Upper lobe of right lung (tissue), 1 donor: ENCODE measurements at places on chromosomes 12 and 14. TPM values are rescaled to one million over a fixed set of nuclear protein-coding genes. Genes with fewer than 3 reads are reported as not detected.

GRCh38 chr14:37663498-37663897 lies 68.1 kb downstream of the TTC6 start:
- no peak for DNase-seq
- no peaks in the 10 kb centered on the region for H3K27me3 ChIP-seq
- H3K27ac ChIP-seq = no peak overlapping the region
- no peak overlapping the region for H3K4me3 ChIP-seq

DNA sequence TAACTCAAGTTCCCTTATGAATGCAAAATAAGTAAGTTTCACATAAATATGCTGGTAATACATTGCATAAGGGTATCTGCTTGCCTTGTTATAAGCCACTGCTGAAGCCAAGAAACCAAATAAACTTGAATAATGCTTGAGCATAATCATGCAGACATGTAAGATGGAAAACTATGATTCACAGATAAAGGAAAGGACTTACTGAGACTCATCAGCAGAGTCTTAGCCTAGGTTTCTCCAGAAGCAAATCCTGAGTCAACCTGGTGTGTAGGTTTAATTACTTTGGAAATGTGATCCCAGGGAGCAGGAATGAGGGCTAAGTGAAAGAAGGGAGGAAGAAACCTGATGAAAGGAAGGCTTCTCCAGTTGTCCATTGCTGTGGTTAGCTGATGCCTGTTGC lies 107.7 kb upstream of the BTG1 start:
- no peak overlapping the region for H3K4me3 ChIP-seq
- DNase-seq = no peak
- no peaks in the 10 kb centered on the region for H3K4me1 ChIP-seq
- H3K36me3 ChIP-seq = no peaks in the 10 kb centered on the region

DNA sequence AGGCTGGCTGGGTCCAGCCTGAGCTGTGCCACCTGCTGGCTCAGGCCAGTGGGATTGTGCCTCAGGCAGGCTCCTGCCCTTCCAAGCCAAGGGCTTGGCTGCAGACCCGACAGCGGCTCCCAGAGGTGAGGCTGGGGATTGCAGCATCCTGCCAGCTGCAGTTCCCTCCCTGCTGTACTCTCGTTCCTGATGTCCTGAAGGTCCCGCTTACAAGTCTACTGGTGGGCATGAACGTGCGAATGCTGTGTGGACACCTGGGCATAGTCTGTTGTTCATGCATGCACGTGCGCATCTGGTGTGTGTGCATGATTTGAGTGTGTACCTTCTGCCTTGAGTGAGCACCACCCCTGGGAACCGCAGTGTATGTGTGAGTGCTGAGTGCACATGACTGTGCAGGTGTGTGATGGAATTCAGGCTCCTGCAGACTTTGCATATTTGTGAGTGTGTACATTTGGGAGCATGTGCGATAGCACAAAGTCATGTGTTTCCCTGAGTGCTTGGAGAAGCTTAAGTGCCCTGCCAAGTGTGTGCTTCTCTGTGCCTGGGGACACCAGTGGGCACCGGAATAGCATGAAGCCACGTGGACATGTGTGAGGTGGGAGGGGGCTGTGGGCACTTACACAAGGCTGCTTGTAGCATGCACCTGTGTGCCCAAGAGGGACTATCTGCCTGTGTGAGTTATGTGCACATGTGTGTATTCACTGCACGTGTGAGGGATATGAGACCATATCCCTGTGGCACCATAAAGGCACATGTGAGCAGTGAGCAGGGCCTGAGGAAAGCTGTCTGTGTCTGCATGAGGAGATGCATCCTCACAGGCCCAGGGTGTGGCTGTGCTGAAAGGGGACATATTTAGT lies 19.3 kb upstream of the KRT7 start:
- H3K4me3 ChIP-seq = no peak overlapping the region
- no peaks in the 10 kb centered on the region for H3K27me3 ChIP-seq
- peak; percentile 91 for DNase-seq

GRCh38 chr14:55938249-55938791 lies 179.9 kb upstream of the PELI2 start:
- no peaks in the 10 kb centered on the region for H3K4me1 ChIP-seq
- no peak overlapping the region for H3K27ac ChIP-seq
- H3K4me3 ChIP-seq = no peak overlapping the region
- no peaks in the 10 kb centered on the region for H3K36me3 ChIP-seq

DNA sequence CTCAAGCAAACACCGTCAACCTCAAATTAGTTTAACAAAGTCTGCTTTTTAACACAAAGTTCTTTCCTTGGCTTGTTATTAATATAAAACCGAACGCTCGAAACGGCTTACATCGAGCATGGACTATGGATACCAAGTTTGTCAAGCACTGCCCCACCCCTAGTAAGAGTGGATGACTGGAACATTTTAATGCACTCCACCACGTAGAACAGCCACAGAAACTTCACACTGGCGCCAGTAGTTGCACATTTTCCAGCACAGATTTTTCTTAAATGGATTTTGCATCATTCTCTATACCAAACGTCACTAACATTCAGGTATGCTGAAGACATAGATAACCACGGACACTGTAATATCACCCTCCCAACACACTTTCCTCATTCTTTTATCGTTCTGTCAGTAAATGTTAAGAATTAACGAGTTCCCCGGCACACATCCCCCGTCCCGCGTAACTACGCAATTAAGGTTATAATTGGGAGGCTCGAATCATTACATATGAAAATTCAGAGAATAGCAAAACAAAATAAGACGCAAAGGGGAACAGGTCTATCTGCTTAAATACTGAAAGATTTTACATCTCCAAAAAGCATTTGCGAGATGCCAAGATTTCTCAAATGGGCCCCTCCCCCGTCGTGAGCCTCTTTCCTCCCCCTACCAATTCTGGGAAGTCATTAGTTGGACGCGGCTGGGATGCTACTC lies 990 bp downstream of the FERMT2 start:
- peak overlapping the region; percentile 80 for H3K4me3 ChIP-seq
- peaks cover 7% of the 10 kb centered on the region for H3K36me3 ChIP-seq
- H3K27me3 ChIP-seq = no peaks in the 10 kb centered on the region

- no peak for DNase-seq
- H3K36me3 ChIP-seq = peaks cover 59% of the 10 kb centered on the region
- H3K27ac ChIP-seq = no peak overlapping the region
- H3K27me3 ChIP-seq = no peaks in the 10 kb centered on the region
These were observed 28.1 kb downstream of the ZFYVE21 start for GRCh38 chr14:103743691-103744090.

DNA sequence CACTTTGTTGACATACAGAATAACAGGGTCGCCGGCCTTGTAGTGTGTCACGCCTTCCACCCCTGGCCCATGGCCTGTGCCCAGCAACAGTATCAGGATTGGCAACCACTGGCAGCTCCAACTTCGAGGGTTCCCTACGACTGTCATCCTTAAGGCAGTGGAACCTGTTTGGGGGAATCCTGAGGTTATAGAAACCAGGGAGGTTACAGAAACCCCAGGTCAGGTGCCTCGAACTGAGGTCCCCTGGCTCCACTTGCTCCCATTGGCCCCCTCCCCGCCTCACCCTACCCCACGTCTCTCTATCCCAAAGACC lies 412 bp downstream of the TM9SF1 start:
- peak overlapping the region; percentile 100 for H3K27ac ChIP-seq
- peaks cover 25% of the 10 kb centered on the region for H3K4me1 ChIP-seq
- DNase-seq = no peak
- peaks cover 26% of the 10 kb centered on the region for H3K36me3 ChIP-seq
- no peaks in the 10 kb centered on the region for H3K27me3 ChIP-seq
- H3K4me3 ChIP-seq = peak overlapping the region; percentile 89

GRCh38 chr12:12191008-12191407 lies 75.8 kb downstream of the LRP6 start:
- peaks cover 4% of the 10 kb centered on the region for H3K4me1 ChIP-seq
- H3K27me3 ChIP-seq = no peaks in the 10 kb centered on the region
- H3K27ac ChIP-seq = no peak overlapping the region
- H3K4me3 ChIP-seq = no peak overlapping the region
- DNase-seq = no peak

GRCh38 chr14:75234173-75235115 lies 44.2 kb upstream of the FOS start:
- DNase-seq = peak; percentile 73
- no peak overlapping the region for H3K4me3 ChIP-seq
- peaks cover 11% of the 10 kb centered on the region for H3K4me1 ChIP-seq
- H3K27ac ChIP-seq = peak overlapping the region; percentile 55

DNA sequence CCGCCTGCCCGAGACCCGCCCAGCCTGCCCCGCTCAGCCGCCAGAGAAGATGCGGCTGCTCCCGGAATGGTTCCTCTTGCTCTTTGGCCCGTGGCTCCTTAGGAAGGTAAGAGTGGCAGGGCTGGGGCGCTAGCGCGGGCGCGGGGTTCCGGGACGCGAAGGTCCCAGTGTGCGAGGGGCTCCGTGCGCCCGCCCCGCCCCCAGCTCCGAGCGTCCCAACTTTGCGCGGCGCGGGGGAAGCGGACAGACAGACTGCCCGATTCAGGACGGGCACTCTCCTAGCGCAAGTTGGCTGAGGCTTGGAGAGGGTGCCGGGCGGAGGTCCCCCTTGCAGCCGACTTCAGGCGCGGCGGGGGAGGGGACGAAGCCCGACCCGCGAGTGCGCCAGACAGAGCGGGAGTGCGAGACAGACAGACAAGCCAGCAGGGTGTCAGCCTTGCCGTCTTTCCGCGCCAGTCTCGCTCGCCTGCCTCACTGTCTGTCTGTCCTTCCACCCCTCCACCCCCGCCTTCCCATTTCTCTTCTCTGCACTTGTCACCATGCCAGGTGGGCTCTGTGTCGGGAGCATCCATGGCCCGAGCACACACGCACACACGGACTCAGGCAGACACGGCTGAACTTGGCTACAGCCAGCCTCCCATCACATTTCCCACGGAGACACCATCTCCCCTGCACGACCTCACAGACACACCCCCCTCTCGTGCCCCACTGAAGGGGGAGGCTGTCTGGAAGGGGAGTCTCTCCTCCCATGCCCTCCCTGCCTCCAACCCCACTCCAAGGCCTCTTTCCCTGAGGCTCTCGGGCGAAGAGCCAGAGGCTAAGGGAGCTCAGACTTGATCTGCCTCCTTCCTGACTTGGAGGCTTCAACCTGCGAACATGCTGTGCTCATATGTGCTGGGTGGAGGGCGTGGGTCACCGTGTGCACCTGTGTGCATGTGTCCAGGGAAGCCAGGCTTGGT lies 606 bp downstream of the NXPH4 start:
- H3K36me3 ChIP-seq = peaks cover 5% of the 10 kb centered on the region
- H3K27me3 ChIP-seq = peaks cover 79% of the 10 kb centered on the region
- peaks cover 24% of the 10 kb centered on the region for H3K4me1 ChIP-seq
- no peak overlapping the region for H3K27ac ChIP-seq
- H3K4me3 ChIP-seq = peak overlapping the region; percentile 37

- H3K4me1 ChIP-seq = no peaks in the 10 kb centered on the region
- no peaks in the 10 kb centered on the region for H3K27me3 ChIP-seq
- no peak for DNase-seq
- H3K36me3 ChIP-seq = no peaks in the 10 kb centered on the region
- H3K27ac ChIP-seq = no peak overlapping the region
These were observed 3.9 kb upstream of the LRP1 start for GRCh38 chr12:57124261-57124877.

GRCh38 chr12:99267038-99267437 lies 380.5 kb upstream of the GARIN6 start:
- no peaks in the 10 kb centered on the region for H3K4me1 ChIP-seq
- DNase-seq = no peak
- H3K27me3 ChIP-seq = no peaks in the 10 kb centered on the region

DNA sequence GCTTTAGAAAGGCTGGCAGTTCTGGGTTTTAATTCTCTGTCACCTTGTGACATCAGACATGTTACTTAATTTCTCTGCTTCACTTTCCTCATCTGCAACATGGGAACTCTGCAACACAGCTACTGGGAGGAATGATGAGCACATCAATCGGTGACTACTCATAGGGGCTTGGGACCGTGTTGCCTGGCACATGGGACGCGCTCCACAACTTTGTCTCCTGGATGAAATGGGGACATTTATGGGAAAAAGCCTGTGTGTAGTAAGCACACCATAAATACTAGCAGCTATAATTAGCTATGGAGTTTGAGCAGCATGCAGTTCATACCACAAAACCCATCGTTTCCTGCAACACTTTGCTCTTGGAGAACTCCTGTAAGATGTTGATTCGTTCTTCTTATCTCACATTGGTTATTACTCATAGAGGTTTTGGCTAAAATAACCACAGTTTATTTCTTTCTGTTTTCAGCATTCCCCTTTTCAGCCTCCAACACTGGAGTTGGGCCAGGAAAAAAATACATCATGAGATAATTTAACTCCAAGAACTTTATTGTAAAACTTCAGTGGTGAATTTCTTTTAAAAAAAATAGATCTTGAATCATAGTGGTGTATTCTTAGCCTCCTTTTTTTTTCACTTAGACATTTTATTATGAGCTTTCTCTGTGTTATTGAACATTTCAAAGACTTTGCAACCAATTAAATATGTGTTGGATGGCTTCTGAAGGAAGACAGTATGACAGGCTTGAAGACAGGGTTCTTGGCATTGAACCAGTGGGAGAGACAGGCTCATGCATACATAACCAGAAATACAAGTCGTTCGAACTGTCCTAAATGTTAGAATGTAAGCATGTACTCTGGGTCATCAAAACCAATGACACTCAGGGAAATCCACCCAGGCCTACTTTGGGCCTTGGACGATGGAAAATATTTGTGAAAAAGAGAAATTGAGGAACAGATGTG lies 72.7 kb downstream of the RIN3 start:
- DNase-seq = no peak
- H3K4me3 ChIP-seq = no peak overlapping the region
- peaks cover 35% of the 10 kb centered on the region for H3K4me1 ChIP-seq
- H3K27ac ChIP-seq = peak overlapping the region; percentile 69

DNA sequence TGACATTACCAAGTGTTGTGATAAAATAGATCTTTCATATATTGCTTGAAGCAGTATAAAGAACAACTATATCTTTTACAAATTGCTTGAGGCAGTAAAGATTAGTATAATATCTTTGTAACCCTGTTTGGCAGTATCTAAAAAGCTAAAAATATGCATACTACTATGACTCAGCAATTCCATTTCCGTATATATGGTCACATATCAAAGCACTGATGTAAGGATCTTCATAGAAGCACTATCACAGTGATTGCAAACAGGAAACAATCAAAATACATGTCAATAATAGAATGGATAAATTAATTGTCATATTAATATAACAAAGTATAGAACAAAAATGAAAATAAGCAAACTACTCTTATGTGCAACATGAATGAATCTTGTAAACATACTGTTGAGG lies 158.4 kb upstream of the IGF1 start:
- H3K36me3 ChIP-seq = no peaks in the 10 kb centered on the region
- no peak overlapping the region for H3K27ac ChIP-seq
- no peak for DNase-seq
- no peaks in the 10 kb centered on the region for H3K4me1 ChIP-seq
- H3K27me3 ChIP-seq = no peaks in the 10 kb centered on the region
- H3K4me3 ChIP-seq = no peak overlapping the region

- DNase-seq = no peak
- peak within 1 kb of the TSS; percentile 44 for H3K4me3 ChIP-seq
- H3K36me3 ChIP-seq = no peaks in the 10 kb centered on the region
- H3K27me3 ChIP-seq = no peaks in the 10 kb centered on the region
- H3K27ac ChIP-seq = peak within 1 kb of the TSS; percentile 63
These were observed at the start of gene CLEC1A for GRCh38 chr12:10098791-10099190. CLEC1A (minus strand) TSS chr12:10098985; CDS start chr12:10098922, 63 bp downstream.

GPRC5D gene
- not detected for total RNA-seq

BHLHE41 gene
- total RNA-seq = 104 TPM

ADSS1 gene
- 5.5 TPM for total RNA-seq

FKBP11 gene
- total RNA-seq = 19.5 TPM

BDKRB2 gene
- total RNA-seq = 1.5 TPM

WIF1 gene
- 171 TPM for total RNA-seq

MSI1 gene
- 0.46 TPM for total RNA-seq

KIF5A gene
- 0.14 TPM for total RNA-seq

BMAL2 gene
- total RNA-seq = 6.9 TPM

ZNF891 gene
- 2.4 TPM for total RNA-seq

P2RX2 gene
- total RNA-seq = 0.55 TPM
